ENCODE measurements at places on chromosomes 1 and 21.

- DNase-seq = no peak
These were observed 203.4 kb upstream of the SPAG17 start for GRCh38 chr1:118388301-118388959.

- no peak for DNase-seq
These were observed 25.7 kb downstream of the COQ8A start for GRCh38 chr1:226965581-226966440.

DNA sequence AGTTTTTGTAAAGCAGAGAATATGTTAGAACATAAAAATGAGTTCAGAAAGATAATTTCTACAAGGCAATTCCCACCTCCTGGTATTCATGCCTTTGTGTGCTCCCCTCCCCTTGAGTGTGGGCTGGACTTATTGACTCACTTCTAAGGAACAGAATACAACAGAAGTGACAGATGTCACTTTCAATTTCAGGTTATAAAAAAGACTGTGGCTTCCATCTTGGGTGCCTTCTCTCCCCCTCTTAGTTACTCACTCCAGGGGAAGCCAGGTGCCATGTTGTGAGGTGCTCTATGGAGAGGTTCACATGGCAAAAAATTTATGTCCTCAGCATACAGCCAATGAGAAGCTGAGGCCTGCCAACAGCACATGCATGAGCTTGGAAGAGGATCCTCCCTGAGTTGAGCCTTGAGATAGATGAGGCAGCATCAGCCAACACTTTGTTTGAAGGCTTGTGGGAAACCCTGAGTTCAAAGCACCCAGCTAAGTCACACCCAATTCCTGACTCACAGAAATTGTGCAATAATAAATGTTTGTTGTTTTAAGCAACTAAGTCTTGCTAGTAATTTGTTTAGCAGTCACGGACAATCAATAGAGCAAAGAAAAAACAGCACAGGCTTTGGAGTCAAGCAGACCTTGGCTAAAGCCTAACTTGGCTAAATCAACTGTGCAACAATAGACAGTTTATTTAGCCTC is 73.5 kb upstream of the NGF start:
- DNase-seq = no peak

GRCh38 chr1:176778056-176778455 is 315.1 kb downstream of the PAPPA2 start:
- no peak for DNase-seq

DNA sequence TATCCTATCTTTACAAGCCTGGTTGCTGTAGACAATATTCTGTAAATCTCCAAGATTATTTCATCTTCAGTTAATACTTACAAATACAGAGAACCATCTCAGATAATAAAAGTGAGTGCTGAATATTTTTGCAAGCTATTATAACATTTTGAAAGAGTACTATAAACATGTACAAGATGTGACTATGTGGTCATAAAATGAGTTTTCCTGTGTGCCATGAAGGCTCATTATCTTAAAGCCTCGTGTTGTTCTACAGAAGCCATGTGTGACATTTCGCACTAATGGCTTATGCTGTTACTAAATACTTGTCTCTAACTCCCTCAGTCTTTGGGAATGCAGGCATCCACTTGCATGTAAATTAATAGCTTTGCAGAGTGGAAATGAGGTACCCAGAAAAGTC is 48.3 kb downstream of the SAMSN1 start:
- DNase-seq = no peak

GRCh38 chr1:40281853-40282252 is 23.8 kb downstream of the ZMPSTE24 start:
- DNase-seq = no peak

DNA sequence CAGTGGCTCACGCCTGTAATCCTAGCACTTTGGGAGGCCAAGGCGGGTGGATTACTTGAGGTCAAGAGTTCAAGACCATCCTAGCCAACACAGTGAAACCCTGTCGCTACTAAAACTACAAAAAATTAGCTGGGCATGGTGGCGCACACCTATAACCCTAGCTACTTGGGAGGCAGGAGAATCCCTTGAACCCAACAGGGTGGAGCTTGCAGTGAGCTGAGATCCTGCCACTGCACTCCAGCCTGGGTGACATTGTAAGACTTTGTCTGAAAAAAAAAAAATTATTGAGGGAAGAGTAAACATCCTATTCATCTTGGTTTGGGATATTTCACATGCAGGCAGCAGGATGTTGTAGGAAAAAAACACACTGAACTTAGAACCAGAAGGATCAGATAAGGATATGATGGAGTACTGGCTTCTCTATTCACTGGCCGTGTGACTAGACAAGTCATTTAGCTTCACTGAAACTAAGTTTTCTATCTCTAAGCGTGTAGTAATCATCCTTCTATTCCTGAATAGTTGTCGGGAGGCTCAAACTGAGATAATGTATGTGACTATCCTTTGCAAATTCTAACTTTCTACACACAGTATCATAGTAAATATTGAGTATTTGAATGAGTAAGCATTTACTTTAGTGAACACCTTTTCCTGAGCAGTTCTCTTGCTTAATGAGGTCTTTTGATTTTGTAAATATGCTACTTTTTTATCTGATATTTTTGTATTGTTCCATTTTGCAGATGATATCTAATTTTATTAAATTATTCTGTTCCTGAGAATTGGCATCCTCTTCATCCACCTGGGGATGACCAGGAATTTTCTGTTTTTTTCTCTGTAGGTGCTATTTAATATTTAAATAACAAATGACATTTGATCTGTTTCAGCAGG is 18.2 kb downstream of the CAP1 start:
- DNase-seq = no peak

DNA sequence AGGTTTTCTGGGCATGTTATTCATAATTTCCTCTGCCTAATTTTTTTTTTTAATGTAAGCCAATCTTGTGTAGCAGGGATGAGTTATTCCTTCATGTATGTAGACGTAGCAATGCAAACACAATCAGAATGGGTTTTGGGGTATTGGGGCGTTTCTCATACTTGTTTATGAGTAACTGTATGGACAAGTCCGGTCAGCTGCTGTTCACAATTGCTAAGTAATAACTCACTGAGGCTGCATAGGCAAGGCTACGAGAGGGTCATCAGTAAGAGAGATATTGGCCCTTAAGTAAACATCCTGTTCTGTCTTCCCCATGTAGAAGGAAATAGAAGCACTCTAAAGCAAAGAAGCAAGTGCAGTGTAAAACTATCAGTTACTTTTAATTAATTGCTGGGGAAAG is 9.5 kb upstream of the TARS2 start:
- no peak for DNase-seq

DNA sequence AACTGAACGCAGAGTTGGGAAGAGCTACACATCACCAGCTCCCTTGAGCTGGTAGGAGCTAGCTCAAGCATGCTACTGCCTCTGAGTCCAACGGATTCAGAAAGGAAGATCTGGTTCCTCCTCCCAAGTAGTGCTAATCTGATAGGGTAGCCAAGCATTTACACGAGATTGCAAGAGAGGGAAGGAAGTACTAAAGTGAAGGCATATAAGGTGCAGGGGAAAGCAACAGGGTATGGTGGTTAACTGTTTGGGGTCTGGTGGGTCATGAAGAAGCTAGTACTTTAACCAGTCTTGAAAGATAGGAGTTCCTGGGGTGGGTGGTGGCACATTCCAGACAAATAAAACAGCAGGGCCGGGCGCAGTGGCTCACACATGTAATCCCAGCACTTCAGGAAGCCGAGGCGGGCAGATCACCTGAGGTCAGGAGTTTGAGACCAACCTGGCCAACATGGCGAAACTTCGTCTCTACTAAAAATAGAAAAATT is 20.2 kb upstream of the ZNF436 start:
- no peak for DNase-seq

GRCh38 chr1:170424346-170424745 is 107.6 kb upstream of the GORAB start:
- DNase-seq = no peak

GRCh38 chr1:160971618-160972056 is 17.0 kb upstream of the ITLN2 start:
- no peak for DNase-seq

DNA sequence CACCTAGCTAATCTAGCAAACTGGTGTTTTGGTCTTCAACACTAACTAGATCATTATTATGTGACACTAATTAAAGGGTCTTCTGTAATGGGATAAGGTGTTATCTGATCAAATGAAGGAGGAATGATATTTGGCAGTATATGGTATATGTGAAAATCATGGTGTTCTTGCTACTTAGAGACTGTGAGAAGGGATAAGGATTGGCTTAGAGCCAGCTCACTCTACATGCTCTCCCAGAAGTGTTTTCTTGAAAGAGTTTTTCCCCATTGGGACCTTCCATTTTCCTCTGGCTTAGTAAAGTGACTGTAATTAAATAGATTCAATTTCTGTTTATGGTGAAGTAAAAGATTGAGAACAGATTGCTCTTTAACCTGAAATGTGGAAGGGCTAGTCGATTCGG is 71.2 kb upstream of the RGL1 start:
- DNase-seq = no peak

- no peak for DNase-seq
These were observed 483.7 kb downstream of the USP25 start for GRCh38 chr21:16213518-16213917.

DNA sequence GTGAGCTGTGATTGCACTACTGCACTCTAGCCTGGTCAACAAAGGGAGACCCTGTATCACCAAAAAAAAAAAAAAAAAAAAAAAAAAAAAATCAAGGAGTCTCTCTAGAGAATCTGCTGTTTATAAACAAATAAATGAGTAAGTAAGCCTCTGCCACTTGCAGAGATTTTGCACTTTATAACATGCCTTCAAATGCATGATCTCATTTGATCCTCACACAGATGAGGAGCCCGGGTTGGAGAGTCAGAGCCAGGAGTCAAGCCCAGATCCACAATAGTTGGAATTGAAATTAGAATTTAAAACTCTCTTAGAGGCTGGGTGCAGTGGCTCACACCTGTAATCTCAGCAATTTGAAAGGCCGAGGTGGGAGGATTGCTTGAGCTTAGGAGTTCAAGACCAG is 4.0 kb downstream of the PRELP start:
- DNase-seq = no peak

DNA sequence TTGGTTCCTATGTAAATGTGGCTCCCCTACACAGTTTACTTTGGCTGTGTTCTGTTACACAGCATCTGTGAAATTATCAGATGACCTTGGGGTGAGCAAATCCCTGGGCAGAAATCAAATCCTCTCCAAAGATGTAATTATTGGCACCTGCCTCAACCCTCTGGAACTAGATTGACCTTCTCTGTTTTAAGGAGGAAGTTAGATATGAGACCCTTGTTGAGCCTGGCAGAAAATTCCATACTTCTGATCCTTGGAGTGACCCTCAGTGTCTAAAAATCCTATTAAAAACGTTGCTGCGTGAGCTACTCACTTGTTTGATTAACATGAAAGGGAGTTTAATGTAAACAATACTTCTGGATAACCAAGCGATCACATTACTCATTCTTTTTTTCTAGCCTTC is 122.0 kb downstream of the CLIC6 start:
- DNase-seq = no peak

DNA sequence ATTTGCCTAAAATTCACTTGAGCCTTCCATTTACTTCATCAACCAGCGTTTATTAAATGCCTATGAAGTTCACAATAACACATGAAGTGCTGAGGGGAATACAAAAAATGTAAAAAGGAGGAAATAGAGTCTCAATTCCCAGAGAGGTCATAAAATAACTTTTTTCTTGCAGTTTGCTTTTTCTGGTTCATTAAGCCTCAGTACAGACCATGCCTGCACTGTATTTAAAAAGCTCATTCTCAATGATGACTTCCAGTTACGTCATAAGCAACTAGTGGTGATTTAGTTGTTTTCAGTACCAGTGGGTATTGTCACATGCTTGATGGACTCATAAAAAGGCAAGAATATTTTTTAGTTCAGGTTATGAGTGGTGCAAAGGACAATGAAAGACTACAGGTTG is 160.1 kb upstream of the UBE2U start:
- DNase-seq = no peak

DNA sequence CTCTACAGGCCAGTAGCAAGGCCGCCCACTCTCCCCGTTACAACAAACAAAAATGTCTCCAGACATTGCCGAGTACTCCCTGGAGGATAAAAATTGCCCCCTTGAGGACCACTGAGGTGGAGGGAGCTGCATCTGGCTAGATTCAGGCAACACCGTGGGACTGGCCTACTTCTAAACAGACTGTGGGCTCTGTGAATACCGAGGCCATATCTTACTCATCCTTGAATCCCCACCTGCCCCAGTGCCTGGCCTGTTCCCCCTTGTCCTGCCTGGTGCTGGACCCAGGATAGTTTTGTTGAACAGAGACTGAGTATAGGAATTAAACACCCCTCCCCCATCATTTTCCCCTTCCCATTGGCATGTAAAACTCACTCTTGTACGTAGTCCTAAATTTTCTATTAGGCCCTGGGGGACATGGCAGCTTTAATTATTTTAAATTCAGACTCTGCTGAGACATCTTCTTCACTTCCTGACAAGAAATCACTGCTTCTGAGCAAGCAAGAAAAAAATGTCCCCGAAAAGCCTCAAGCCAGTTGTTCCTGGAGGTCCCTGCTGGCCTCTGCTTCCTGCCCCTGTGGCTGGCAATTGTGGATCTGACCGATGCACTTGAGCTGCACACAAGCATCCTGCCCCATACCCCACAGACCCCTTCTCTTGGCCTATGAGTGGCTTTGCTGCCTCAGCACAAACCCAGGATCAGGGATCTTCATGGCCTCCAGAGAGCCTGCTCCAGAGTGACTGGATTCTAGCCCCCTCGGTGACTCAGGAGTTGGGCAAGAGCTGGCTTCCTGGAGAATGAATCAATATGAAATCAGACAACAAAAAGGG is 111.0 kb downstream of the ACTL8 start:
- no peak for DNase-seq

GRCh38 chr1:25971066-25971810 is 26.6 kb downstream of the PAFAH2 start:
- DNase-seq = no peak

GRCh38 chr1:44300852-44301251 is 54.2 kb downstream of the ERI3 start:
- DNase-seq = no peak

- no peak for DNase-seq
These were observed 29.6 kb upstream of the PRRX1 start for GRCh38 chr1:170634293-170634692.

DNA sequence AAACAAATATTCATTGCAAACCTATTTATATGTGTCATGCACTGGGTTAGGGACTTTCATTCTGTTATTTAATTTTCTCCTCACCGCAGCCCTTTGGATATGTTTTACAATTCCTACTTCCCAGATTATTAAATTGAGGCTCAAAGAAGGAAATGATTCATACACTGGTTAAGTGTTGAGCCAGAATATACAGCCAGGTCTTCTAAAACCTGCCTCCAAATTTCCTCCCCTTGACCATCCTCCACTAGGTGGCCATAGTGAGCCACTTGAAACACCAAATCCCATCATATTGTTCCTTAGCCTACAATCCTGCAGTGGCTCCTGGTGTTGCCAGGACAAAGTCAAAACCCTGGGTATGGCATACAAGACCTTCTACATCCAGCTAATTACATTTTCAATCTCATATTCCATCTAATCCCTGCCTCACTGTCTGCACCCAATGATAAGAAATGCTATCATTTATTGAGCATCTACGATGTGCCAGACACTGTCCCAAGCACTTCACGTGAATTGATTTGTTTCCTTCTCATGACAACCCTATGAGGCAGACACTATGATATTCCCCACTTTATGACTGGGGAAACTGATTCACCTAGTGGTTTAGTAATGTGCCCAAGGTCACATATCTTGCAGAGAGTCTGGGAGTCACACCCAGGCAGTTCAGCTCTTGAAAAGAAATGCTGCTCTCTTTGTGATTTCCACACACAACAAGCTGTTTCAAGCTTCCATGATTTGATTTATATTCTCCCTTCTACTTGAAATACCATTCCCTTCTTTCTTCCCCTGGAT is 23.6 kb upstream of the KIRREL1 start:
- peak; percentile 46 for DNase-seq

GRCh38 chr1:182340233-182341058 is 51.1 kb downstream of the GLUL start:
- no peak for DNase-seq
